ENCODE measurements at places on chromosomes 1 and 21.

GRCh38 chr1:202802998-202803932 is 5.0 kb downstream of the KDM5B start:
- no peak for DNase-seq

DNA sequence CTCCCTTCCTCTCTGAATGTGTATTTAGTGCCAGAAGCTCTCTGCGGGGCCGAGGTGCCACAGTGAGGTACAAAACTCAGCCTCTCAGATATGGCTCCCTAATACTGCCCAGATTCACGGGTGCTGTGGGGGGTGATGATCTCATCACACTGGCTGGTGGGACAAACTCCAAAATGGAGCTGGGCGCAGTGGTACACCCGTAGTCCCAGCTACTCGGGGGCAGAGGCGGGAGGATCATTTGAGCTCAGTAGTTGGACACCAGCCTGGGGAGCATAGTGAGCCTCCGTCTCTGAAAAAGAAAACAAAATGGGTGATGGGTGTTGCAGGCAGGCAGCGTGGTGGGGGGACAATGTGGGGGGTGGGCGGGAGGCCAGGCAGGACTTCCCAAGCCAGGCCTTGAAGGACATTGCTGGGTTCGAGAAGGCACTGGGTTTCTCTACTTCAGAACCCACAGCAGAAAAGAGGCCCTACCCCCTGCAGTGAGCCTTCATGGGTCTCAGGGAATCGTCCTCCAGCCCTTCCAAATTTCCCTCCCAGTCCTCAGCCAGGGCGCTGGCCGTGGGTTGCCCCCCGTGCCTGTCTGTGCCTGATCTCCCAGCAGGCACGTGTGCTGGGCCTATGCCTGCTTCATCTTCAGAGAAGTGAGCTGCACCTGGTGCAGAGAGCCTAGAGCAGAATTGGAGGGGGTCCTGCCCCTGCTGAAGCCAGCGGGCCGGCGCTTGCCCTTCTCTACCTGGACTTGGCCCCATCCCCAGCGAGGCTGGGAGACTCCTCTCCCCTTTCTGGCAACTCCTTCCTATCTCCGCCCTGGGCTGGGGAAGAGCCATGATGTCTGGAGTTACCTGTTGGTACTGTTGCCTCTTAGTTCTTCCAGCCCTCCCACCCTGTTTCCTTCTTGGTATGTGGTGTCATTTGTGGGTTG is 14.0 kb downstream of the H6PD start:
- no peak for DNase-seq

DNA sequence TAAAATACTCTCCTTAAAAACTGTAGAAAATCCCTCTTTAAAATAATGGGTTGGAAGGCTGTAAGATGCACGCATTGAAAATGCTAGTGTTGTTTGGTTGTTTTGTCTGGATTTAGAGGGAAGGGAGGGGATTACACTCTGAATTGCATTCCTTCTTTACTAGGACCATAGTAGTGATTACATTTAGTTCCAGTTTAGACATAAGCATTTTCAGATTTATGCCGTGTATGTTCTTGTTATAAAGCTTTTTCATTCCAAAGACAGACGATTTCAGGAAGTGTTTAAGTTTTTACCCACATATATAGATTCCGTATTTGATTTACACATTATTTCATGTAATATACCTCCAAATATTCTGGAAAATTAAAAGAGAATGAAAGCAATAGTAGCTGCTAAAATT is 538.4 kb downstream of the PTPRC start:
- DNase-seq = no peak

- no peak for DNase-seq
These were observed 13.3 kb downstream of the AKNAD1 start for GRCh38 chr1:108843390-108844137.

DNA sequence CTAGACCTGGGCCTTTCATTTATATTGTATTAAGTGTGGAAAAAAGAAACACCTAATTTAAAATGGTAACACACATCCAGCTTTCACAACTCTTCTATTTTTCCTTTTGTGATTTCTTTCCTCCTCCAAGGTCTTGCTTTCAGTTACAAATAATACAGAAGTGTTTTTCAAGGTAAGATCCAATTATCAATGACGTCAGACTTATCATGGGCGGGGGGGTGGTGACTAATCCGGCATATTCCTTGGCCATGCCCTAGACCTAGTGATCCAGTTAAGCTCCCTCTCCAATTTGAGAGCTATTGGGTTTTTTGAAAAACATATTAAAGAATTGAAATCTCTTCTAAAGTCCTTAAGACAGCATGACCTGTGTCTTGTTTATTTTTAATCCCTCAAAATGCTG is 669.9 kb upstream of the NR5A2 start:
- DNase-seq = no peak
